ENCODE measurements at places on chromosomes 3 and 15.

DNA sequence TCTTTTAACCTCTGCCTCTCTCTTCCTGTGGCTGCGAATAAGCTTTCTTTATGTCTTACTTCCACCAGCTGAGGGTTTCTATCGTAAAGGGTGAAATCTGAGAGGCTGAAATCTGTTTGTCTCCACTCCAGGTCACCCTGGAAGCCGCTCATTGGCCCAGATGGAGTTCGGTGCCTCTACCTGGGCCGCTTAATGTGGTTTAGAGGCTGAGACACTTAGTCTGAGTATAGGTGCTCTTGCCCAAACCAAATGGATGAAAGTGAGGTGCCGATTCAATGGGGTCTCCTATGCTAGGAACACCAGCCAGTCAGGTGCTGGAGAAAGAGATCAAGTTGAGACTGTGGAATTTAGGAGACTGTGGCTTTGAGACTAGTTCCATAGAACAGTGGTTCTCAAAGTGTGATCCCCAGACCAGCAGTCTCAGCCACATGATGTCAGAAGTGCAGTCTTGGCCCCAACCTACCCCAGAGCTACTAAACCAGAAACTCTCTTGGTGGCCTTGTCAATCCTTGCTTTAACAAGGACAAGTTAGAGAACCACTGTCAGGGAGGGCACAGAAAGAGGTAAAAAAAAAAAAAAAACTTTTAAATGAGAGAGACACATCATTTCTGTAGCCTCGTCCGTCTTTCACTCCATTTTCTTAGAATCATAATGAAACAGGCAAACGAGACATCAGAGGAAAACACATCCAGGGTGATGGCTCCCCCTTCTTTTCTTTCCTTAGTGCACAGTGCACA lies 54.9 kb upstream of the CCR2 start:
- no peak for DNase-seq

DNA sequence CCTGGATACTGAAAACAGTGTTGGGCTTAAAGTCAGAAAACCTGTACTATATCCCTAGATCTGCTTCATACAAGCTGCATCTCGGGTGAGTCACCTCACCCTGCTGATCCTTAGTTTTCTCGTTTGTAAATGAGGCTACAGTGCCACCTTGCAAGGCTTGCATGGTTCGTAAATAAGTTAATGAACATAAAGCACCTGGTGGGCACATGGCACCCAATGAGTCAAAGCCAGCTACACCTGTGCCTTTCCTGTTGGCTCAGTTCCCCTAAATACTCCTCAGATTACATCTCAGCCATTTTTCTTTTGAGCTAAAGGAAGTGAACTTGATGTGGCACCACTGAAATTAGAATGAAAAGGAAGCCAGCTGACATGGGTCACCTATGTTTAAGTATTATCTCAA lies 26.5 kb downstream of the RTP1 start:
- DNase-seq = no peak

- DNase-seq = no peak
Measured at GRCh38 chr15:45891766-45892165, 256.9 kb downstream of the SQOR start.

GRCh38 chr3:193974671-193975535 lies 161.0 kb upstream of the HES1 start:
- no peak for DNase-seq

DNA sequence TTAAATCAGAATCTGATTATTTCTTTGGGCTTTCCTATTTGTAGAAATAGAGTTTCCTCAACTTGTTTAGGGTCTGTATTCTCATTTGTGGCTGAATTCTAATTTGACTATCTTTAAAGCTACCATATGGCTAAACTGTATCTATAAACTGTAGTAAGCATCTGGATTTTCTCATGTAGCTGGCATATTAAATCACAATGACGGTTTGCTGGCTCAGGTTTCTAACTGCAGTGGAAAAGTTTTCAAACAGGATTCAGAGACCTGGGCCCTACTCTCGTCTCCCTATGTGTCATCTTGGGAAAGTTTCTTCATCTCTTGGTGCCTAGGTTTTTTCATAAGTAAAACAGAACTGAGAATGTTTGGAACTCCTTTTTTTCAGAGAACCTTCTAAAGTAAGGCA lies 68.3 kb downstream of the GALK2 start:
- DNase-seq = no peak

GRCh38 chr3:34725774-34726173 lies 913.6 kb upstream of the ARPP21 start:
- no peak for DNase-seq

GRCh38 chr3:149004622-149005021 lies 13.3 kb downstream of the GYG1 start:
- no peak for DNase-seq

DNA sequence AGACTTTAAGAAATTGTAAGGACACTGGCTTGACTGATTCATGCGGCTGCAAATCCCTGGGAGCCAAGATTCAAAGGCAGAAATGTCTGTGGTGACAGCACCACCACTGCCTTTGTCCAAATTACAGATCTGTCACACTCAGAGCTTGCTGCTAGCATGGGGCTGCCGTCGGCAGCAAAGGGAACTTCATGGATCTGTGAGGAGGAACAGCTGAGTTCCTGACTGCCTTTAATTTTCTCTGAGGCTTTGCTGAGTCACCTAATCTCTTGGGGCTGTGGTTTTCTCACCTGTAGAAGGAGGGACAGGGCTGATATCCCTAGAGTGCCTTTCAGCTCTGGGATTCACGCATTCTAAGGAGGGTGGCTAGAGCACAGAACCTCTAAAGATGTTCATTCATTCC lies 4.1 kb upstream of the PAK6 start:
- no peak for DNase-seq

GRCh38 chr3:165749821-165750220 lies 87.4 kb downstream of the BCHE start:
- no peak for DNase-seq

DNA sequence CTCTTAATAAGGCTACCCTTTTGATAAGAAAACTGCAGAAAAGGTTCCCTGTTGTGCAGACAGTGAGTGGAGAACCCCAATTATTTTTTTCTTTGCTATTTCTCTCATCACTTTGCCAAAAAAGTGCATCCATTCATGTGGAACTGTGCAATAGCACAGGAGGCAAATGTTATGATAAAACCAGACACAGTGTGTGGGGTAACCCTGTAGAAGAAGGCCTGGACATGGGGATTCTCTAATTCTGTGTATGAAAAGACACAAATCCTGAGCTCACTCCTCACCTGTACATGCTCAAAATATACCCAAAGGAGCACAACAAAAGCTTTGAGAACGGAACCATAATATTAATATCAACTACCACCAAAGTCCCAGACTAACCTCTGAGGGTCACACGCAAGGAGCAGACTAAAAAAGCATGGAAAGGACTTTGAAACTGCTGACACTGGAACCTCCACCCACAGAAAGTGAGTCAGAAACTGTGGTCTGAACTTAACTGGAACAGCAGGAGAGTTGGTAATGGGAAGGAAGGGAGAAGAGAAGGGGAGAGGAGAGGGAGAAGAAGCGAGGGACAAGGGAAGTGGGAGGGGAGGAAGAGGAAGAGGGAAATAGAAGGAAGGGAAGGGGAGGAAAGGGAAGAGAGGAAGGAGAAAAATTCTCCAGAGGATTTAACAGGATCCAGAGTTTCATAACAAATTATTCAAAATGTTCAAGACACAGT lies 299.9 kb downstream of the TBC1D5 start:
- DNase-seq = no peak

DNA sequence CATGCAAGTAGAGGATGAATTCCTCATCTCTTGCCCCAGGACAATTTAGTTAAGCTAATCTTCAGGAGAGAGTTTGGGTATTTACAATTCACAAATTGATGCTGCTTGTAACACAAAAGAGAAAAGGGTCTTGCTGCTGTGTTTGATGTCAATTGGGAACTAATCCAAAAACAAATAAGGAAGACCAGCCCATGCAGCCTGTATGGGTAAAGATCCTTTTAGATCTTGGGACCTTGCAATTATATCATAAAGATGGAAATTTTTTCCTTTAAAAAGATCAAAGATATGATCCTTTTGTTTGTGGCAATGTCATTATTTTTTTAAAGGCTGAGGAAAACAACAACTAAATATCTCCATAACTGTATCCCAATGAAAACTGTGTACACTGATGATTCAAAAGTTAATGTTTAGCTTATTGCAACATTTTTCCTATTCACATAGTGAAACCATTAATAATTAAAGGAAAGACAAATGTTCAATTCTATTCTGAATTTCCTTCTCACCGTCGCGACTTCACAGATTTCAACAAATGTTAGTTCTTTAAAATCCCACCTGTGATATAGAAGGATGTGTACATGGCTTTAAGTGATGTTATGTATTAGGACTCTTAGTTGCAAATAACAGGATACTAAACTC lies 40.2 kb downstream of the TMEM212 start:
- DNase-seq = no peak

DNA sequence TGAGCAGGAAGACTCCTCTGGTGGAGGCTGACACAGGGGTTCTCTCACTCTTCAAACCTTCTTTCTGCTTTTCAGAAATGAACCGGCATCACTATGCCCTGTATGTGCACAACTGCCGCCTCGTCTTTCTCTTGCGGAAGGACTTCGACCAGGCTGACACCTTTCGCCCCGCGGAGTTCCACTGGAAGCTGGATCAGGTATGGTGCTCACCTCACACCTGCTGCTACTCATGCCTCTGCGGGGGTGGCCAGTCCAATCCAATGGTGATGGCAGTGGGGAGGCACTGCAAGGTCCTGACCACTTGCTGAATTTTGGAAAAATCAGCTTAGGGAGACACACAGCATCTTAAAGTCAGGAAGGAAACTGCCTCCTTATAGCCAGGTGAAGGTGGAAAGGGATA lies 211.3 kb upstream of the TRIM42 start:
- DNase-seq = no peak

GRCh38 chr3:148873270-148873927 lies 8.3 kb downstream of the CPA3 start:
- DNase-seq = no peak

- no peak for DNase-seq
Measured at GRCh38 chr3:122006267-122006666, 15.8 kb downstream of the ILDR1 start.

- DNase-seq = no peak
Measured at GRCh38 chr3:162443376-162443775, 946.8 kb downstream of the OTOL1 start.
